ENCODE measurements at places on chromosomes 11 and 22.

GRCh38 chr11:38448284-38448683, 1850.2 kb upstream of the RAG2 start:
- DNase-seq, result no peak

GRCh38 chr22:27764722-27765236, 36.8 kb downstream of the MN1 start:
- no peak for DNase-seq

- no peak for DNase-seq
Observed at GRCh38 chr11:104118105-104118744, 45.7 kb downstream of the PDGFD start.

GRCh38 chr11:75204685-75205563, 35.6 kb upstream of the TPBGL start:
- peak; percentile 59 for DNase-seq

GRCh38 chr11:94583213-94583865, 16.2 kb downstream of the PIWIL4 start:
- no peak for DNase-seq

DNA sequence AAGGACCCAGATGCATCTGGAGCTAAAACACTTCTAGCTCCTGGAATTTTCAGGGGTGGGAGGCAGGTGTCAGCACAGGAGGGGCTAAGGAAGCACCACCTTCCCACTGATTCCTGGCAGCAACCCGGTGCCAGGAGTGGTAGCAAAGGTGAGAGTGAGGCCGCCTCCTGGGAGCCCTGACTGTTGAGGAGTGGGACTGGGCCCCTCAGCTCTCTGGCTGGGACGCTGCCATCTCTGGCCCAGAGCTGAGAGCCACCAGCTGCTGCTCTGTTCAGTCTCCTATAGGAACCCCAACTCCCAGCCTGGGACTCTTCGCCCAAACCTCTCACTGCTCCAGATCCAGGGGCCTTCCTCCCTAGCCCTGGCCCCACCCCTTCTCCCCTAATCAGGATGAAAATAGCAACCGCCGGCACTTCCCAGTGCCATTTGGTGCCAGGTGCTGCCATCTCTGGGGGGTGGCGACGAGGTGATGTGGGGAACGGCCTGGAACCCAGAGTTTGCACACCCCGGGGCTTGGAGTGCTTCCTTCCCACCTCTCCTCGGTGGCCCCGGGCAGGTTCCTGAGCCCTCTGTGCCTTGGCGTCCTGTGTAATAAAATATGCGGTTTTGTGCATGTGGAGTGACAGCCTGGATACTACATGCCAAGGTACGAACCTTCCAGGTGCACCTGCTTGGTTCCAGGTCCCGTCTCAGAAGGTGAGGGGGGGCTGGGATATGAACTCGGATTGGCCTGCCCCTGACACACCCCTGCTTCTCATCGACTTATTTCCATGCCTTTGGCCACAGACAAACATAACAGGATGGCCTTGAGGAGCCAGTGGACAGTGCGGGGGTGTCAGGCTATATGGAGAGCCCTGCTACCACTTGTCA, 35.7 kb upstream of the CELSR1 start:
- DNase-seq, result no peak

GRCh38 chr11:72722050-72722748, 30.0 kb downstream of the ARAP1 start:
- peak; percentile 54 for DNase-seq

- DNase-seq, result no peak
Observed at GRCh38 chr11:93288079-93288478, 42.5 kb upstream of the DEUP1 start.

GRCh38 chr11:17905477-17905876, 107.4 kb downstream of the SERGEF start:
- DNase-seq, result no peak

GRCh38 chr11:61930933-61931332, 13.6 kb upstream of the RAB3IL1 start:
- DNase-seq, result no peak

GRCh38 chr11:69554849-69555248, 73.4 kb downstream of the LINC01488 start:
- no peak for DNase-seq

DNA sequence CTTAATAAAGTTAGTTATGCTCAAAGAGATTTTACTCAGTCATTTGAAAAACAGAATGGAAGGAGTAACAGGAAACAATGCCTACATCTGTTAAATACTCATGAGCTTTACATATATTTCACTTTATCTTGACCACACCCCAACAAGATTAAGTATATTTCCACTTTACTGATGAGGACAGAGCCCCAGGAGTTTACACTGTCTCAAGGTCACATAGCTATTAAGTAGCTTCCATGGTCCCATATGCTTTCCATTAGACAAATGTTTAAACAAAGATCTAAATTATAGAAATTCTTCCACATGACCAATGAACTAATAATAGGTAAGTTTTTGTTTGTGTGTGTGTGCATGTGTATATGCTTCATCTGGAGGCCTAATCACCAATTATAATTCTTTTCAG, 30.2 kb downstream of the MRTFA start:
- no peak for DNase-seq

GRCh38 chr11:4809246-4809645, 5.1 kb upstream of the OR52R1 start:
- DNase-seq, result no peak

- no peak for DNase-seq
Observed at GRCh38 chr11:1308743-1309497, 512 bp downstream of the TOLLIP start.

DNA sequence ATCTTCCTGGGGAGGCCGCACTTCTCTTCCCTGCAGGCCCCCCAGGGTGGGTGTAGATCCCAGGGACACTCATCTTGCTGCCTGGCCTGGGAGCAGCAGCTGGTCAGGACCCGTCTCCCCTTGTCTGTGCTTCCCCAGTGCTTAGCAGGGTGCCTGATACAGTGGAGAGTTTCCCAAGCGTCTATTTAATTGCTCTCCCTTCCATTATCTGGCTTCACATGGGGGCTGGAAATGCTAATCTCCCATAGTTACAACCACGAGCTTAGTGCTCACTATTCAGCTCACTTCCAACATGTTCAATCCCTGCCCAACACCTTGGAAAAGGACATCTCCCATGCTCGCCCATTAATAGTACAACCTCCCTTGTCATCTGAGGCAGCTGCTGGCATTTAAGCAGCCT, 100.5 kb downstream of the DSCAML1 start:
- DNase-seq, result no peak

DNA sequence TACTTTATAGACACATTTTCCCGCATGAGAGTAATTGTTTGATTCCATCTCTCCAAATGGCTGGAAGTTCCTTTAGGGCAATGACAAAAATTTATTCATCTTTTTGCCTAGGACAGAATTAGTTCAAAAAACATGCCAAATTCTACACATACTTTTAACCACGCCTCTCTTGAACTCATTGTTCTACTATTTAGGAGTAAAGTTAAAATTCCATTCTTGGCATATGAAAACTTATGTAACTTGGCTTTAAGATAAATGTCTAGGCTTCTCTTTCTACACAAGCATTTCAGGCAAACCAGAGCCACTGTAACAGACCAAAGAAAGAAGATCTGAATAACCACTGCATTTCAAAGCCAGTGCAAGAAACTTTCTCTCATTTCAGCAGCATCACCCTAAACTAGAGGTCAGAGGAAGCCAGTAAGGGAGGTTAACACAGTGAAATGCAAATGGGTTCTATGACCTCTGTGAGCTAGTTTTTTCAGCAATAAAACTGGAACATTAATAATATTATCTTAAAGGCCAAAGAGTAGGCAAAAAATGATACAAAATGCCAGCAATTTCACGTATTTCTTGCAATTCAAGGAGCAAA, 73.0 kb downstream of the RSF1 start:
- no peak for DNase-seq

DNA sequence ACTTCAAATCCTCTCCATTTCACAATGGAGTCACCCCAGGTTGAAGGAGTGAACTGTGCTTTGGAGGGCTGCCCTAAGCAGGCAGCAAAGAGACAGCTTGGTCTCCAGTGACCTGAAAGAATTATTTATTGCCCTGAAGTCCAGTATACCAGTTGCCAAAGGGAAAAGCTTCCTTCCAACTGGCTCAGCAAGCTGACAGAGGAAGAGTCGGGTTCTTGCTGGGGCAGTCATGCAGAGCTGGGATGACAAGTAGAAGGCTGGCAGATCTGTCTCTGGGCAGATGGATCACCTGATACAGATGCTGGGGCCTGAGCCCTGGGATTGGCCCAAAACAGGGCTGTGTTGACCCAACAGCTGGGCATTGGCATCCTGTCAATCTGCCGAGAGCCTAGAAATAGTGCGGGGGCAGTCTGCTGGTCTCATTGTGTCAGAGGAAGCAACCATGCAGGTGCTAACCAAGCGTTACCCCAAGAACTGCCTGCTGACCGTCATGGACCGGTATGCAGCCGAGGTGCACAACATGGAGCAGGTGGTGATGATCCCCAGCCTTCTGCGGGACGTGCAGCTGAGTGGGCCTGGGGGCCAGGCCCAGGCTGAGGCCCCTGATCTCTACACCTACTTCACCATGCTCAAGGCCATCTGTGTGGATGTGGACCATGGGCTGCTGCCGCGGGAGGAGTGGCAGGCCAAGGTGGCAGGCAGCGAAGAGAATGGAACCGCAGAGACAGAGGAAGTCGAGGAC, at the start of gene THRSP:
TSS of gene THRSP (plus strand) at position 422 of the 742 bp plus-strand sequence. CDS start at position 443, 21 bp downstream.
- DNase-seq, result no peak

- no peak for DNase-seq
Observed at GRCh38 chr11:34830648-34831047, 85.5 kb downstream of the APIP start.

GRCh38 chr22:30132290-30132996, 52.2 kb downstream of the HORMAD2 start:
- DNase-seq, result no peak

GRCh38 chr22:44071781-44072326, 47.8 kb downstream of the PARVB start:
- no peak for DNase-seq

DNA sequence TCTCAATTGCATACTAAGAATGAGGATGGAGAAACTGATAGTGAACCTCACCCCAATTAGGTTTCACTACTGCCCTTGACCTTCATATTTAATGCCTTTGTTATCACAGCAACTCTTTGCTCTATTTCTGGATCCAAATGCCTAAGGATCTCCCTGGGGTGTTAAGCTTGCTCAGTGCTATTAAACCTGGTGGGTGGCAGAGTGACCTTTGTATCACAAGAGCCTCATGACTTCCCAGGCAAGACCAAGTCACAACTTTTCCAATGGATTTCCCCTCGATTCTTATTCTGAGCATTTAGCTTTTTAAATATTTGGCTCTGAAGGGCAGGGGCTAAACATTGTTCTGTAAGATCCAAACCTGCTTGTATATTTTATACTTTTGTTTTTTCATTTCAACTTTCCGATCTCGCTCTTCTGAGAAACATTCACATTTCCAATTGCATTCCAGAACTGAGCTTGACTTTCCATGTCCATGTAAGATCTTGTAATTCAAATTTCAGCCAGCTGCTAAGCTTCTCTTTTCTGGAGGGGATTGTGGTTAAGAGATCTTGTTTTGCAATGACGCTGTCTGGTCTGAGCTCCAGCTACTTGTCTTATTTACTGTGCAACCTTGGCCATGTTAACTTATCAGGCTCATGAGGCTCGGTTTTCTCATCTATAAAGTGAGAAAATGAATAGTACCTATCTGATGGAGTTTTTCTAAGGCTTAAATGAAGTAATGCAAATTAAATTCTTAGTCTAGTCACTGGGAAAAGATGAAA, 6.4 kb upstream of the EHF start:
- DNase-seq, result no peak

DNA sequence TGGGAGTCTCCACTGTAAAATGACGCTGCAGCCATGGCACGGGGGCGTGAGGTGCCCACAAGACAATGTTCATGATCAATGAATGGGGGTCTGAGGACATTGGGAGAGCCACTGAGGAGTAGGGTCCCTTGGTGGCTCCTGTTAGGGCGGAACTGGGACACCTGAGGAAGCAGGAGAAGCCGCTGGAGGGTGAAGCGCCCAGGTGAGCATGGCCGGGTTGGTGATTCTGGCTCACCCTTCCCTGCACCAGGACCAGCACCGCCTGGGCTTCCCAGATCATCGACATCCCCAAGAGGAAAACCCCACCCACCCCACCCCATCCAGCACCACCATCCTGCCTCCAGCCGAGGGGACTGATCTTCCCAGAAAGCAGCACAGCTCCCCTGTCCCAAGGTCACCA, 30.6 kb downstream of the SHANK2 start:
- no peak for DNase-seq

DNA sequence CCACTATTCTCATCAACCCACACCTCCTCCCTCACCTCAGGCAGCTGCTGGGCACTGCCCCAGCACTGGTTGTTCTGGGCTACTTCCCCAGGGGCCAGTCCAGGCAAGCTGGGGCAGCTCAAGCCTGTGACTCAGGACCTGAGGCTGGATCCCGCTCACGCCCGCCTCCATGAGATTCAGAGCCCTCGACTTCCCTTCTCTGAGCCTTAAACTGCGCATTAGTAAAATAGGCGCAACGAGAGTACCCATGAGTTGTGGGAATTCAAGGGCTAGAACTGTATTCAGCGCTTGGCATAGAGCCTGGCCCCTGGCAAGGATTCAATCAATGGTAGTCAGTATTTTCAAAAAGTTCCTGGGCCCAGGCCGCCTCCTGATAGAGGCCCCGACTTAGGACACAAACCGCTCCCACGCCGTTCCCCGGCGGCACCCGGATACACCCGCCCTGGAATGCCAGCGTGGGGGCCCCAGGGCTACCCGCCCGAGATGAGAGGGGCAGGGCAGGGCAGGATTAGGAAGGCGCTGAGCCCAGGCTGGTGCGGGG, 723 bp upstream of the CD82 start:
- DNase-seq, result no peak

GRCh38 chr22:39243439-39244135, 1.2 kb downstream of the PDGFB start:
- DNase-seq, result no peak

DNA sequence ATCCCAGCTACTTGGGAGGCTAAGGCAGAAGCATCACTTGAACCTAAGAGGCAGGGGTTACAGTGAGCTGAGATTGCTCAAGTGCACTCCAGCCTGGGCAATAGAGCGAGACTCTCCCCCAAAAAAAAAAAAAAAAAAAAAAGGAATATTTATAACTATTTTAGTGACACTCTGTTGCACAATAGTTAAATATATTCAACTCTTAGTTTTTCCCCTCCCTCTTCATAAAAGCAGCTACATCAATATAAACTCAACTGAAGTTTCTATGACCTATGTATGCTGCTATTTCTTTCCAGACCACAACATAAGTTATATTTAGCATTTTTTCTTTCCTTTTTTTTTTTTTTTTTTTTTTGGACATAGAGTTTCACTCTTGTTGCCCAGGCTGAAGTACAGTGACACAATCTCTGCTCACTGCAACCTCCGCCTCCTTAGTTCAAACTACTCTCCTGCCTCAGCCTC, 19.2 kb downstream of the CELF1 start:
- no peak for DNase-seq

- DNase-seq, result no peak
Observed at GRCh38 chr11:2800655-2801531, 84.7 kb downstream of the CDKN1C start.

- no peak for DNase-seq
Observed at GRCh38 chr11:28231475-28231874, 123.3 kb downstream of the METTL15 start.

DNA sequence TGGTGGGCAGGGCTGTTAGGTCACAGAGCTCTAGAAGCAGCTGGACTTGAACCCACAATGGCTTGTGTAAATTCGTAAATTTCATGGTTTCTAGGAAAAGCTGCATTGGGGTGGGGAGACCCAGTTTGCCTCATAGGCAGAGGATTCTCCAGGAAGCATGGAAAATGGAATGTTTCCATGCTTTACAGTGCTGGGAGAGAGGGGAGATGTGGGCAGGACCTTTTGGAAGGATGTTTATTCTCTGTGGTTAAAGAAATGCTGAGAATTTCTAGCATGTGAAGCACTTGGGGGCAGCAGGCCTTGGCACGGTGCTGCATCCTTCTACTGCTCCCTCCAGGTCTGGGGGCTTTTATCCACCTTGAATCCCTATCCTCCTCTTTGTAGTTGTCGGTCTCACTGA, 46.3 kb downstream of the TRAF6 start:
- no peak for DNase-seq
